ENCODE measurements at places on chromosomes 3 and 15.

DNA sequence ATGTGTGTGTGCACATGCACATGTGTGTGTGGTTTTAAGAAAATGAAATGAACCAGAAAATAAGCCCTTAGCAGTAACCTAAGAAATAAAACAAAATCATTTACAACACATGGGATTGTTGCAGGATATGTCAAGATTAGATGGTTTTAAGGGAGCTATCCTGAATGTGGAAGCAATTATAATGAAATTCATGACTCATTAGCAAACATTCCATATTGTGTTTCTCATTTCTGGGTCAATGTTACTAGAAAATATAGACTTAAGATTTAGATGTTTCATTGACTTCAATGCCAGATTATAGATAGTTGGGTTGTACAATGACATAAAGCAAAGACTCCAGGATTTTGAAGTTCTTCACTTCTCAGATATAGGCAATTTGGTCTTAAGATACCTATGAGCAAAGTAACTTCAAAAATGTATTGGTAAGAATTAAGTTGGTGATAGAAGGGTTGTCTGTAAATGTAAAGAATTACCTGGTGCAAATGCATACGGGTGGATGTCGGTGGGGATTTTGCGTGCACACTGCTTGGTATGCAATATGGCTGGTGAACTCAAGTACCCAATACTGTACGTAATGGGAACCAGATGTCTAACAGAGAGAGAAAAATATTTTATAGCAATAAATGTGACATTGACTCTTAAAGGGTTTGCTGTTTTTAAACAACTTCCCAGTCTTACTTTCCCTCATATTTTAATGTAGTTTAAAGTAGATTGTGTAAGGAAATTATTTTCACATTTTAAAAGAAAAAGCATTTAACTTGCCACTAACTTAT, 53.9 kb upstream of the NR2F2 start:
- no peak for DNase-seq

- DNase-seq = no peak
Observed at GRCh38 chr3:60757724-60758123, 493.5 kb downstream of the FHIT start.

- no peak for DNase-seq
Observed at GRCh38 chr15:60635507-60636352, 156.8 kb upstream of the ICE2 start.

- no peak for DNase-seq
Observed at GRCh38 chr15:94287794-94288246, 56.5 kb downstream of the MCTP2 start.

GRCh38 chr15:48632651-48633050, 12.9 kb downstream of the FBN1 start:
- no peak for DNase-seq

Measured in NCI-H1436 (cell line).